A172 (cell line): ENCODE measurements at places on chromosomes 7 and 10.

- DNase-seq, result no peak
Measured at GRCh38 chr7:102072636-102073209, 213.9 kb upstream of the SH2B2 start.

DNA sequence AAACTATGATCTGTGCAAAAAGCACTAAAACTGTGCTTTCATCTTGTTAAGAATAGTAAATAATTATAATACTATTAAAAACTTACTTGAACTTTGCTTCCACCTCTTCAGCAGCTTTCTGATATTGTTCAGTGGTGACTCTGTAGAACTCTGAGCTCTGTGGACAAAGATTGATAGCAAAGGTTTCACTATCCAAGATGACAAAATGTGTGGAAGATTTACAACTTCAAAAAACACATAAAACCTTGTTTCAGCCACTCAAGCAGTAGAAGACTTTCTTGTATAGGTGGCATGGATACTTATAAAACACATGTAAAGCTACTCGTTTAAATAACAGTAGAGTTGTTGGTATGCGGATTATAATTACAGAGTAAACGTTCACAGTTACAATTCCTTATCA is 243.6 kb downstream of the CHCHD3 start:
- no peak for DNase-seq

DNA sequence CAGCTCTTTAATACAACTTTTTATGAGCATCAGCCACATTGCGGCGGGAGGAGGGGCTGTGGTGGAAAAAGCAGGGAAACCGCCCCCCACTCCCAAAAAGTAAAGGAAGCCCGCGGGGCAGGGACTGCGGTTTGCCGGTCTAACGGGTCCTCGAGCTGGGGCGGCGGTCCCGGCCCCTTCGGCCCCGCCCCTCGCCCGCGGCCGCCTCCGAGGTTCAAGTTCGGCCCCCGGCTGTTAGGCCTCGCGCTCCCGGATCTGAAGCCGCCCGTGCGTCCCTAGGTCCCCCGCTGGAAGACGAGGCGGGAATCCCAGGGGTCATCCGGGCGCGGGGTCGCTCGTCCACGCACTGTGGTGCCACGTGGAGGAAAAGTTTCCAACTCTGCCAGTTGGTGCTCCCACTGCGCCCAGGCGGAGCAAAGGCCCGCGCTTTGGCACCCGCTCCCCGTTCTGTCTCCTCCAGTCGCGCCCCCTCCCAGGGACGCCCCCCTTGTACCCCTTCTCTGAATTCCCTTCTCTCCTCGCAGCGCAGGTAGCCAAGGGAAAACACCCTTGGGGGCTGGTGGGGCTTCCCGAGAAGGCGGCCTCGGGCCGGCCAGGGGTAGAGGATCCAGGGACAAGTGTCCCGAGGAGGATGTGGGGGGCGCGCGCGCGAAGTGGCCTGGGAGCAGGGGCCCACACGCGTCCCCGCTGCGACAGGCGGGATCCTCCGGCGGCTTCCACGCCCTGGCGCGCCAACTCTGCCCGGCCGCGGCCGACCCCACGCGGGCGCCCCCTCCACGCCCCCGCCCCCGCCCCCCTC is 798 bp upstream of the AUTS2 start:
- no peak for DNase-seq

- DNase-seq, result no peak
Measured at GRCh38 chr7:134625550-134625949, 21.1 kb upstream of the BPGM start.
